ENCODE measurements at places on chromosomes 4 and X.

DNA sequence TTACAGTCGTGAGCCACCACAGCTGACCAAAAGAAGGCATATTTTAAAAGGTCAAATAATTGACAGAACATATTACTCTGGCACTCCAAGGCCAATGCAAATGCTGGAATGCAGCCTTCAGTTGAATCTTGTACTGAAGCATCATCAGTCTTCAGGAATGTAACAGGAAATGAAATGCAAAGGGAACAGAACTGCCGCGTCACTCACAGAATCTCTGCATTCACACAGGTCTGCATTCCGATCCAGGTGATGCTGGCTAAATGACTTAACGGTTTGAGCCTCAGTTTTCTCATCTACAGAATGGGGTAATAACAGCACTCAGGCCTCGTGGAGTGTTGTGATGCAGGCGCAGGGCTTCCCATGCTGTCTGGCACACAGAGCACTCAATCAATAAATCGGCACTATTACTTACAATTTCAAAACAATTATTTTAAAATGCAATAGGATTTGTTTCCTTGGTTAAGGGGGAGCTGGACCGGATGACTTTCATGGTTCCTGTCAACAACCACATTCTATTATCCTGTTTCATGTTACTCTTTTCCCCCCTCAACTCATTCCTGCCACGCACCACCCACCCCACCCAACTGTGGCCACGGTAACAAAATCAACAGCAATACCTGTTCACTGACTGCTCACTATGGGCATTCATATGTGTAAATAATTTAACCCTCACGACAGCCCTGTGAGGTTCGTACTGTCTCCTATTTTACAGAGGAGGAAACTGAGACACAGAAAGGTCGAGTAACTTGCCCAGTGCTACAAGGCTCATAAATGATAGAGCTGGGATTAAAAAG is 32.4 kb downstream of the IGFBP7 start:
- no peak for DNase-seq

GRCh38 chr4:74284053-74284452 is 24.2 kb upstream of the EPGN start:
- no peak for DNase-seq

- peak; percentile 25 for DNase-seq
These were observed 6.7 kb upstream of the PRICKLE3 start for GRCh38 chrX:49192722-49193328.

GRCh38 chr4:47801481-47802002 is 36.3 kb downstream of the CORIN start:
- DNase-seq: no peak

DNA sequence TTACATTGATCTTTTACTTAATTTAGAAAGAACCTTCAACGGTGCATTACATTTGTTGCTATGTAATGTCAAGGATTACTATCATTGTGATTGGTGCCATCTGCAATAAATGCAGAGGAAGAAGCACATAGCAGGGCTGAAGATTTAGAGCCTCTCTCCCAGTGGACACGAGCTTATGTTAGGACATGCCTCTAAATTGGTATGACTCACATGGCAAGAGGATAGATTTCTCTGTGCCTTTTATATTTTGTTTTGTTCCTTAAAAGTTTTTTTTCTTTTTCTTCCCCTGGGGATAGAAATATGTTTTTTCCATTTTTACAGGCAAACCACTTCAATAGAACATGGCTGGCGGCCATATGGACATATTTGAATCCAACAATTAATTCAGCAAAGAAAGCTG is 205.0 kb upstream of the HAND2 start:
- DNase-seq: no peak

- DNase-seq: no peak
These were observed 413.2 kb downstream of the PPARGC1A start for GRCh38 chr4:23476515-23477090.

DNA sequence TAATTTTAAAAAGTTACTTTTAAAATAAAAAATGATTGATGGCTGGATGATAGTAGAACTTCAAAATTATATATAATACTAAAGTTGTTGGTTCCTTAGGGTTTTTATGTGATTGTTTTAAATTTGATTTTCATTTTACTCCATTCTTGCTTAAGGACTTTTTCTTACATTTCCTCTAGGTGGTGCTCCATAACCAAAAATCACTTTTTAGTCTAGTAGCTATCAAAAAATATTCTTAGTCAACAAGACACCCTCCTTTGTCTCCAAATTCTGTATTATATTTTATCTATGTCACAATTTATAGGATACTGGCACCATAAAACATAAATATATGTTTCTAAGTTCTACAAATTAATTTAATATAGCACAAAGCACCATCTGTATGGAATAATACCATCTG is 67.2 kb upstream of the BRWD3 start:
- no peak for DNase-seq

GRCh38 chrX:5907207-5907606 is 321.5 kb downstream of the NLGN4X start:
- no peak for DNase-seq

- no peak for DNase-seq
These were observed 100.0 kb downstream of the SLC2A9 start for GRCh38 chr4:9921326-9921725.

GRCh38 chr4:3835527-3836405 is 69.6 kb downstream of the ADRA2C start:
- no peak for DNase-seq

GRCh38 chr4:107278791-107279483 is 242.8 kb upstream of the DKK2 start:
- DNase-seq: no peak

DNA sequence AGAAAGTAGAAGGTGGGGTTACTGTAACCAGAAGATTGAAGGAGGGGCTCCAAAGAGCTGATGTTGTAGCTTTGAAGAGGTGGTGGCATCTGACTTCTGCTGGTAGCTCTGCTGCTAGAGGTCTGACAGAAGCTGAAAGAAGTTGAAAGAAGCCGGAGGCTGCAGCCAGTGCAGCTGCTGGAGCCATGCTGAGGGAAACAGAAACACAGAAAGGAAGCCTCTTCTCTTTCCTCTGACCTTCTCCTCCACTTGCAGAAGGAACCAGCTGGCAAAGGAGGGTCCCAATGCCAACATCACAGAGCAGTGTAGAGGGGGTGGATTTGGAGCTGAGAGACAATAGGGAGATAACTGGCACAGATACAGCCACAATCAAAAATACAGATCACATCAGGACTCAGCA is 89.3 kb upstream of the HHIP start:
- DNase-seq: no peak

DNA sequence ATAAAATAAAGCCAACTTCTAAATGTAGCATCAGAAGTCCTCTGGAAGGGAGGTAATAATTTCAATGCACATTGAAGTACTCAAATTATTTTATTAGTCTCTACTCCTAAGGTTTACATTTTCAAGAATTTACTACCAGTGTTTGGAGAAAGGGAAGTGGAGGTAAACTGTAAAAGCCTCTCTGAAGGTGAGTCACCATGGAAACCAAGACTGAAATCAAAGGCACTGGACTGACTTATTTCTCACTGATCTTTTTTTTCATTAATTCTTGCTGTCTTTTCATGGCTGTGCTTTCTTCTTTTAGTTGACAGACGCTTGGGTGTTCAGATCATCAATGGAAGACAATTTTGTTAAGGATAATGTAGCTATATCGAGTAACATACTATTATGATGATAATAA is 9.7 kb downstream of the SLC39A8 start:
- no peak for DNase-seq

DNA sequence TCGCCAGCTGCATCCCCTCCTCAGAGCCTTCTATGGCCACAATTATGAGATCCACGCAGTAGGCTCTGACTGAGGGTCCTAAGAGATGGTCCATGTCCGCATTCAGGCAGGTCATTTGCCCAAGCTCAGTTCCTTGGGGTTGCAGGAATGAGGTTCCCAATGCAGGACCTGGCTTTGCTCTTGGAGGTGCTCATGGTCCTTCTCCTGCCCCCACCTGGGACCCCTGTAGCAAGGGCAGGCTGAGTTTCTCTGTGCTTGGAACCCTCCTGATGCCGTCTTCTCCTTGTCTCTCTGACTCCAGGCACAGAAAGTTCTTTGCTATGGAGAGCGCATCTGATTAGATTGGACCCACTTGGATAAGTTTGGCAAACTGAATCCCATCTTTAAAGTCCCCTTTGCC is 16.5 kb upstream of the SHOX start:
- DNase-seq: no peak

DNA sequence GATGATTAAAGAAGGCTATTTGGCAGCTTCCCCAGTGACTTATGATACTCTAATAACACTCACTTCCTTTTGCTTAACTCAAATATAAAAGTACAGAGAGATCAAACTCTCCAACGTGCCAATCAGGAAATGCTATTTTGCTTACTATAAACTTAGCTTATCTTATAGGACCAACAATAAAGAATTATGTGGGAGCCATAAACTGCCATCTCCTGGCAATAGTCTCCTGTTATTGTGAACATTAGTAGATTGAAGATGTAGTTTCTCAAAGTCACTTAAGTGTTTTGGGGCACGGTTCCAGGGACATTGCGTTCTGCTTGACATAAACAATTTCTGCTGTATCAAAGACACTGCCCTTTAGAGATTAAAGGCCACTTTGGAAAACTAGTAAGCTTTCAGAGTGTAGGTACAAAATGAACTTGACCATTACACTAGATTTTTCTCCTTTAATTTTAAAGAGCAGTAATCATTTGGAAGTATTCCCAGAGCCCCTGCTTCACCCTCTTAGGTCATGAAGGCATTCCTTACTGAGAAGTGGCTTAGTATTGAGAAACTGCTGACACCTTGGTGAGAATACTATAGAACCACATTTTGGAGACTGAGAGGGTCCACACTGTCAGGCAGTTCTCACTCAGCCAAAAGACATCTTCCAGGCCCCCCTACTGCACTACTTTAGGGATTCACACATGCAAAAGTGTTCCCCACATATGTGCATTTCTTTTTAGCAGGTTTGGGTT is 51.9 kb downstream of the MAOA start:
- no peak for DNase-seq

- peak; percentile 58 for DNase-seq
These were observed at the start of gene G6PD for GRCh38 chrX:154546354-154547244. Gene G6PD, minus strand, starts transcription at chrX:154546846. Its CDS starts 691 bp downstream, at chrX:154546155.

DNA sequence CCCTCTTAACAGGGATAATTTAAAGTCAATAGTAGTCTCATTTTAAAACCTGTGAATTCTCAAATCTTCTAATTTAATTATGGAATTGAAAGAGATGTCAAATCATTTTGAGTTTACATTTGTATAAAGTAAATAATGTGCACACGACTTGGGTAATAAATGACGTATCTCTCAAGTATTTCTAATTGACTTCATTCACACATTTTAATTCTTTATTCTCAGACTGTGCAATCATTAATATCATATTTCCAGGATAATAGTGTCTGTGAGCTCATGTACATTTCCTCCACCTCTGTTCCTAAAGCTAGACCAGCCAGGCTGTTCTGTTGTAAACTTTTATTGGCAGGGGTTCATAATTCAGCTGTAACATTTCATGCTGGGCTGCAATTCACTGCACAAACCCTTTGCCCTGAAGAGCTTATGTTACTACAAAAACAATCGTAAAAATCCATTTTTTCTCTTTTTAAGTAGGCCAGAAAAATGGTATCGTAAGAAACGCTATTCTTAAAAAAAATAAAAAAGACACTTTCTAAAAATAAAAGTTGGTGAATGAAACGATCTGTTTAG is 1103.1 kb upstream of the TENM3 start:
- no peak for DNase-seq

DNA sequence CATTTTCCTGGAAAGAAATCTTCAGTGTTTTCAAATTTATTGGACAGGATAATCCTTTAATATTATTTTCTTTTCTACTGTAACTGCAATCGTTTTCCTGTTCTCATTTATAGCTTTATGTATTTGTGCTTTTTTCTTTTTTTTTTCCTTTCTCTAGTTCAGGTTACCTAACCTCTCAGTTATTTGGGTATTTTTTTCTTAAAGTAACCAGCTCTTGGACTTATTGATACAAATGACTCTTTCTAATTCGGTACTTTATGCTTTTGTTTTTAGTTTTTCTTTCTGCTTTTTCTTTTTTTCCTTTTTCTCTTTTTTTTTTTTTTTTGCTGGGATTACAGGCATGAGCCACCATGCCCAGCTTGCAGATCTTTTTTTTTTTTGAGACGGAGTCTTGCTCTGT is 25.2 kb downstream of the WWC2 start:
- DNase-seq: no peak

DNA sequence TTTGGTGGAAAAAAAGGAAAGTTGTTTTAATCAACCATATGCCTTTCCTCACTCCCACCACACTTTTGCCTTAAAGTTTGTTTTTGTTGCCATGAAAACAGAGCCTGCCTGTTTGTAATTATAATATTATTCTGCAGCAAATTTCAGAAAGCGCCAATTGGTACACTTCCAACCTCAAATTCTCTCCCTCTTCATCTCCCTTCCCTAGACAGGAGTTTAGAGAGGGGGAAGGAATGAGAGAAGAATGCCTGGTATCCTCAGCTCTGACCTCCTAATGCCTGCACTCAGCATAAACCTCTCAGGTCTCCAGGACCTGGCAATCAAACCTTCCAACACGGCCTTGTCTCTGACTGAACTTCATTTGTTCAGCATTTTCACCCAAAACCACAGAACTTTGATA is 138.4 kb upstream of the HCCS start:
- no peak for DNase-seq

- no peak for DNase-seq
These were observed 75.3 kb downstream of the PWWP3B start for GRCh38 chrX:106243376-106243775.

DNA sequence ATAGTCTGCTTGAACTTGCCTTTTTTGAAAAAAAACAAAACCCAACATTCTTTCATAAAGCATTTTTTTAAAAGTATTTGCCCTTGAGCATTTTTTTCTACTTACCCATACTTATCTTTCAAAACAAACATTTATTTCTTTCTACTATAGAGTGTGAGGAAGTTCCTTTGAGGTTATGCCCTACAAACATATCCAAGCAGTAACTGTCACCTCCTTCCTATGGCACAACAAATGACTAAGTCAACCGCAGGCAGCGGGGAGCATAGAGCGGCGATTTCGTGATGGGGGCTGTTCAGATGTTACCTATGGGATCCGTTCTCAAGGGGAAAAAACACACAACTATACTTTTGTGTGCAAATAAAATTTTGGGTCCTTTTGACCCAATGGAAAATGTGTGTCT is 19.4 kb downstream of the SPRY1 start:
- DNase-seq: no peak

- no peak for DNase-seq
These were observed 31.9 kb downstream of the MGAT4D start for GRCh38 chr4:140466146-140466545.

GRCh38 chr4:152356428-152357034 is 179.4 kb downstream of the FBXW7 start:
- DNase-seq: no peak
